Aorta (tissue), 5 donors: ENCODE measurements at places on chromosomes 5 and 9. TPM values are rescaled to one million over a fixed set of nuclear protein-coding genes. Genes with fewer than 3 reads are reported as not detected.

GRCh38 chr5:142819825-142820224 lies 49.6 kb downstream of the ARHGAP26 start:
- DNase-seq, result no peak

The ZNF462 gene
- total RNA-seq, result 15.1 TPM

GRCh38 chr5:133114933-133115310 lies 63.1 kb downstream of the HSPA4 start:
- no peak for DNase-seq

DNA sequence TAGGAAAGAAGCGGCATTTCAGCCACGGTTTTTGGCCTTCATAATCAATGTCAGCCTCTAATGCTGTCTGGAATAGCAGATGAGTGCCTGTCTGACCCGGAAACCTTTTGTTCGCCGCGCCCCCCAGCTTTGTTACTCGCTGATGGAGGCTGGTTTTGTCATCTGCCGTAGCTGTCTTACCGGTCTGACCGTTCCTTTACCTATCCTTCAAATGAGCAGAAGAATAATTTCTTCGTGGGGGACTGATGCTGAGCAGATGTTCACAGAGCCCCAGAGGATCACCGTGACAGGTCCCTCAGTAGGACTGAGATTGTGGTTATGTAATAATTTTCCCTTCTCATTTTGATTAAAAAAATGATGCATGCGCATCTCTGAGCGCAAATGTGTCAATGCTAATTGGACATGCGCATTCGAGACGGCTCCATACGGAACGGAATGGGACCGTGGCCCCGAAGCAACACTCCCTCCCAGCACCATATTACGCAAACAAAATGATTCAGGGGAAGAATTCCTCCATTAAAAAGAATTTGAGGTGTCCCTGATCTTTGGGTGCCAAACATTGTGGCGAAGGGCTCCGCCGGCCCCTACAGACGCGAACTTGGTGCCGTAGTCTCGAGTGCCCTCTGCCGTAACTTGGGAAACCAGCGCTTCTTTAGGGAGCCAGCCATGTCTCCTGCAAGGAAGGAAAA lies 27.6 kb downstream of the TLX3 start:
- no peak for DNase-seq

DNA sequence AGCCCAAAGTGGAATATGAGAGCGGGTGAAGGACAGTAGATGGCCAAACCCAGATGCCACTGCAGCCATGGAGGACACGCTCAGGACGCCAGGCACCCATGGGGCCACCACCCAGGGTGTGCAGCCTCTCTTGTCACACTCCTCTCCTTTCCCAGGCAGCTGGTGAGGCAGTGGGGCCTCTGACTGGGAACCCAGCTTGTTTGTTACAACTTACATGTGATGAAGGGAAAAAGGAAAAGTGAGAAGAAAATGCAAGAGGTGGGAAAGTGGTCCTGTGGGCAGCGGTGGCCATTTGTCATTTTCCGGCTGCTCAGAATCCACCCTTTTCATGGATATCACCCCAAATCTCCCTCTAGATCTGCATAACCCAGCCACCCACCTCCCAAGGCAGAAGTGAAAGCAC lies 62.7 kb upstream of the UNC5A start:
- no peak for DNase-seq

GRCh38 chr9:128945798-128946501 lies 1.5 kb downstream of the DOLK start:
- no peak for DNase-seq

The SH3RF2 gene
- total RNA-seq, result 3.1 TPM
